ENCODE measurements at places on chromosomes 16 and 17. TPM values are rescaled to one million over a fixed set of nuclear protein-coding genes. Genes with fewer than 3 reads are reported as not detected.

The AOC3 gene
- 0.51 TPM for total RNA-seq

The NPIPA8 gene
- total RNA-seq, result not detected

DNA sequence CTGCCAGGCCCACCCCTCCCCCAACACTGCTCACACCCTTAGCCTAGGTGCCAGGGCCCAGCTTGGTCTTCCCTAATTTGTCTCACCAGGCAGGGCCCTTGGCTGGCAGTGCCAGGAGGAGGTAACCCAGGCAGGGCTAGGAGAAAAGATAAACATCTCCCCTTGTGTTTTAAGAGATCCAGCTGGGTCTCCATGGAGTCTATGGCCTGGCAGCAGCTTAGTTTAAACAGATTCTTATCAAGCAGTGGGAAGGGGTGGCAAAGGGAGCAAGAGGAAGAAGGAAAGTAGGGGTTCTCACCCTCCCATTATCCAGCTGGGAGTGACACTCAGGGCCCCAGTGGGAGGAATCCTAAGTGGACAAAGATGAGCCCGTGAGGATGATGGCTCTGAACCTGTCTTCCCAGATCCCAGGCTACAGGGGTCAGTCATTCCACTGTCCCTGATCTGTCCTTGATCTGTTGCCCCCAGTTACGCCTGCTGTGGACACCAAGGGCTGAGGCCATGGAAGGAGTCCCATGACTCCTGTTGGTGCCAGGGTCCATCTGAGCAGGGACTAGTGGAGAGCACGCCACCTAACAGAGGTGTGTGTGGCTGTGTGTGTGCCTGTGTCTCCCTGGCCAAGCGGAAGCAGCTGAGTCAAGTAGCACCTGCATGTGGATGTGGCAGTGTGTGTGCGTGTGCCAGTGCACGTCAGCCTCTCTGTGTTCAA lies 47.4 kb upstream of the MEIOC start:
- DNase-seq, result no peak

- DNase-seq, result peak; percentile 44
Measured at GRCh38 chr17:29588562-29589411, 661 bp downstream of the GIT1 start.

GRCh38 chr17:81396278-81396721 lies 1.0 kb downstream of the BAHCC1 start:
- DNase-seq, result peak; percentile 56
